CD4-positive, alpha-beta T cell treated with Interleukin-1 beta for 1 hour (primary cell): ENCODE measurements at places on chromosomes 1 and 21.

- DNase-seq, result no peak
Observed at GRCh38 chr1:182684116-182684828, at the start of gene RGS8. RGS8 (minus strand) TSS chr1:182684587; CDS start chr1:182669649, 14,938 bp downstream.

DNA sequence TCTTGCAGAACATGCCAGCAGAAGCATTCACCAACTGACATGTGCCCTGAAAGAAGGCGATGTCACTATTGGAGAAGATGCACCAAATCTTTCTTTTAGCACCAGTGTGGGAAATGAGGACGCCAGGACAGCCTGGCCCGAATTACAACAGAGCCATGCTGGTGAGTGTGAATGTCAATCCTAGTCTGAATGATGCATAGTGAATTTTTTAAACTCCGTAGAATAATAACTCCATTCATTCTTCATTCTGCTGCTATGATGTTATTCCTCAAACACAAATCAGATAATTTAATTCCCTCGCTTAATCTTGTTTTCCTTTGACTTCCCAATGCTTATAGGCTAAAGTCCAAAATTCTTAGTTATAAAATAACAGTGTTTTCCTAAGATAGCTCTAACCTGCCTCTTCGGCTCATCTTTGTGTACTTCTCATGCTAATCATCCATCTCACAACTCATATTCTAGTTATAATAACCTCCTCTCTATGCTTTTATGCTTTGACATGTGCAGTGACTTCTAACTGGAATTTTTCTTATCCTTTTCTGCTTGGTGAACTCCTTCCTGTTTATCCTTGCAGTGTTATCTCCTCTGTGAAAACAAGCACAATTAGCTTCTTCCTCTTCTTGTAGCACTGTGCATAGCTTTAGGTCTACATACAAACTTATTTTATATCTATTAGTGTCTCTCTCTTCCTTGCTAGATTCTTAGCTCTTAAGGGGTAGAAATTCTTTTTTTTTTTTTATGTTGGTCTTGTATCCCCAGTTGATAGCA, 14.4 kb downstream of the SDCCAG8 start:
- no peak for DNase-seq

GRCh38 chr1:93331412-93331811, 14.3 kb upstream of the DR1 start:
- no peak for DNase-seq

DNA sequence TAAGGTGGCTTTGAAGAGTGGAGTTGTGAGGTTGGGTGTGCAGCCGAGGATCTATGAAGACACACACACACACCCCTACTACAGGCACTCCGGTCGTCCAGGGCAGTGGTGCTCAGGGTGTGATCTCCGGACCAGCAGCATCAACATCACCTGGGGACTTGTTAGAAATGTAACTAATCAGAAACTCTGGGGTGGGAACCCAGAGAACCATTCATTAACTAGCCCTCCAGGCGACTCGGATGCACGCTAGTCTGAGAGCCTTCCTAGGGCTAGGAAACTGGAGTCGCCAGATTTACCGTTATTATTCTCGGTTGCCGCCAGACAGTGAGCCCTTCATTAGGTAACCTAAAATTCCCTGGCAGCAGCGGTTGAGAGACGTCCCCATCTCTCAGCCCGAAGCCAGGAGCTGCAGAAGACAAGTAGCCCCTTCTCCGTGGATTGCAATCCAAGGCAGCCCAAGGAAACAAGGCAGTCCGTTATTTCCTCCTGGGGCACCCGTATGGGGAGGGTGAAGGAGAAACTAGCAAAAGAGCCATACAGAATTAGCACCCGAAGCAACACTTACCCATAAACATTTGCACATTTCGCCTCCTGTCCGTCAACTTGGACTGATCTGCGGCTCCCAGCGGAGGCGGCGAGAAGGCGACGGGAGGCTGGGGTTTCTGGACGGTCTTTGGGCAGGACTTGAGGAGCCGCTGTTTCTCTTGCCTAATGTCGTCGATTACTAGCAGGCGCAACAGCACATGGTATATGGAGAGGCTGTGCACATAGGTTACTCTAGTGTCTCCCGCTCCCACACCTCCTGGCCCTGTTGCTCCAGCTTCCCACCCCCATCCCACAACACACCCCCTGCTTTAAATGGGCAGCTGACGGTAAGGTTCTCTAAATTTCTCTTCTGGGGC, 2.9 kb upstream of the CCN1 start:
- no peak for DNase-seq

GRCh38 chr1:59071289-59071688, 225.6 kb upstream of the FGGY start:
- peak; percentile 15 for DNase-seq

DNA sequence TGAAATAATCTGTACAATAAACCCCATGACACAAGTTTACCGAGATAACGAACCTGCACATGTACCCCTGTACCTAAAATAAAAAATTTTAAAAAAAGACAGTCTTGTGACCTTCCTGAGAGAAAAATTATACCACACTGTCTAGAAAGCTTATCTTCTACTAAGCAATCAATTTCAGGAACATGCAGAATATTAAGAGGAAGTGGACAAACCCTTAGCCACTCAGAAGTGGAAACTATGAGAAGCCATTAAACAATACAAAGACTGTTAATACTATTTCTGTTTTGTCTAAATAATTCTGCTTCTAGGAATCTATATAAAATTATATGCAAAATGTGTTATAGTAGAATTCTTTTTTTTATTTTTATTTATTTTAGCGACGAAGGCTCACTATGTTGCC, 93.9 kb downstream of the ADAMTS1 start:
- DNase-seq, result no peak

DNA sequence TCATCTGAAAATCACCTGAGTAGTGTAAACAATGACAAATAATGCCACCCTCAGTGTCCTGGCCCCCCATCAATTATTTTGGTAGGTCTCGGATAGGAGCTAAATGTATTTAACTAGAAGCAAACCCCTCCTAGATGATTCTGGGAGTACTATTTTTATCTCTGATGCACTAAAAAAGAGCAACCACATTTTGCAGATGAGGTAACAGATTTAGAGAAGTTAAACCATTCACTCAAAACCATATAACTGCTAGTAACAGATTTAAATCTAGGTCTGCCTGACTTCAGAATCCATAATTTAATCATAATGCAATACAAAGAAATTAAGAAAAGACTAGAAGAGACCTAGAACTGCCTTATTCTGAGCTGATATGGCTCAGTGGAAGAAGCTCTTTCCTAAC, 17.3 kb upstream of the PTCH2 start:
- no peak for DNase-seq

DNA sequence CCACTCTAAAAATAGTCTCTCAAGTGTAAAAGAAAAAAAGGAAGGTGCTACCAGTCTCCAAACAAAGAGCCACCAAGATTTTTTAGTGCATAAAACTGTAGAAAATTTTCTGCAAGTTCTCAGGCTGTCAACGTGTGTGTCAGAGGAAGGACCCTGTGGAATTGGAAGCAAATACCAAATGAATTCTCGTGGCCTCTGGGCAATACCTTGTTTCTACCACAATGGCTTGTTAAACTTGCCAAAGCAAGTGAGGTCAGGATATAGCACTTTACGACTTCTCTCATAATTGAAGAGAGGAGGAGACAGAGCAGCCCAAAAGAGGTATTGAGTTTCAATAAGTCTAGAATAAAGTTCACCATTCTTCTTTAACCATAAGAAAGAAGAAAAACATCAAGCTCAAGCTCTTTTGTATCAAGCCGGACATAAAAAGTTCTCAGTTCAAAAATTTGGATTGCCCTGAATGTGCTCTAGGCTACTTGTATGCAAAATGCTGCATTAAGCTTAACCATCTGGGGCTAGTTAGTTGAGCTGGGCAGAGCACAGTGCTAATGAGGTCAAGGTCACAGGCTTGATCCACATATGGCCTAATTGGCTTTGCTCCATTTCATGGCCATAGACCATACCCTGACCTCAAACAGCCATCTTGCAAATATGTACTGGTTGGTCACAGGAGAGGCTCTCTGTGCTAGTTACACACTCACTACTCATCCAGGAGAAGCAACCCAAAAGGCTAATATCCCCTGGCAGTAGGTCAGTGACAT, 60.5 kb downstream of the TBX15 start:
- DNase-seq, result no peak

DNA sequence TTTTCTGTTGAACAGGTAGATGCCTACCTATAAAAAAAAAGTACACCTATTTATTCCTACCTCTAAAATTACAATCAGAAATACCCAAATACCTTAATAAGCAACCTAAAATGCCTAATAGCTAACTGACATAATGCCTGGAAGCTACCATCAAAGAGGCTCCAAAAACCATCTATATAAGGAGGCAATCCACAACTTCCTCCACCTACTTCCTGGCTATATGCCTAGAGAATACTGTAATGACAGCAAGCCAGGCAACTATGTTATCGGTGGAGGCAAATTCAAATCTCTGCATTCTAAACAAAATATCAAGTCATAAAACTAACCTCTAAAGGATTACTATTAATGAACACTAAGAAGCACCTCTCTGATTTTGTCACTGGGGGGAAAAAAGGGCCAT, 10.1 kb downstream of the ZNF644 start:
- DNase-seq, result no peak

DNA sequence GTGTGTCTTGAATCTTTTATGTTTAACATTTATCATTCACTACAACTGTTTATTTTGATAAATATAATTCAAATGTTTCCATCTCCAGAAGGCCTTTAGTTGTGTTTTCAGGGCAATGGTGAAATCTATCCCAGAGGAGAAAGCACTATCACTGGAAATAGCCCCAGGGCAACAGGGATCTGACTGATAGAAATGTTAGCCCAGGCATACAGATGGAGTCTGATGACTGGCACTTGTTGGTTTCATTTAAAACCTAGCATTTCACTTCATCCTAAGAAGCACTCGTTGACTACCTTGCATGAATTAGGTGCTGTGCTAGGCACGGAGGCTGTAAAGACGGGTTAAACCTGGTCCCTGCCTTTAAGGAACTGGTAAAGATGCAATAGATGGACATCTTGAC, 103.1 kb downstream of the C1orf21 start:
- no peak for DNase-seq

GRCh38 chr1:65260851-65261473, 48.4 kb upstream of the DNAJC6 start:
- no peak for DNase-seq

- DNase-seq, result no peak
Observed at GRCh38 chr1:67097305-67097704, 37.5 kb downstream of the C1orf141 start.

- no peak for DNase-seq
Observed at GRCh38 chr1:156525856-156526489, 25.4 kb upstream of the MEF2D start.

DNA sequence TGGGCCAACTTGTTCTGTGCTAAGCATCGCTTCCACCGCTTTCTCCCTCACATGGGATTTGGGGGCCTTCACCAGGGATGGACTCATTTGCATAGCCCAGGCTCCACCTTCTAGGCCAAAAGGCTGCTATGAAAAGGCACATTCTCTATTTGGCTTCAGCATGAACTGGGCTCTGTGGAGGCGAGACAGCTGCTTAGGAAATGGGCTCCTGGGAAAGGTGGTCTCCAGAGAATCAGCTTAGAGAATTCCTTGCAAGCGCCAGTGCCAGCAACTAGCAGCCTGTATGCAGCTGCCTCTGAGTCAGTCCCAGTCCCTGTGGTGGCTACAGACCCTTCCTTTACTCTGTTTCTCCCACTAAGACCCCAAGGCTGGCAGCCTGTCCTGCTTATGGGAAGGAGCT, 214.5 kb downstream of the HIVEP3 start:
- no peak for DNase-seq

DNA sequence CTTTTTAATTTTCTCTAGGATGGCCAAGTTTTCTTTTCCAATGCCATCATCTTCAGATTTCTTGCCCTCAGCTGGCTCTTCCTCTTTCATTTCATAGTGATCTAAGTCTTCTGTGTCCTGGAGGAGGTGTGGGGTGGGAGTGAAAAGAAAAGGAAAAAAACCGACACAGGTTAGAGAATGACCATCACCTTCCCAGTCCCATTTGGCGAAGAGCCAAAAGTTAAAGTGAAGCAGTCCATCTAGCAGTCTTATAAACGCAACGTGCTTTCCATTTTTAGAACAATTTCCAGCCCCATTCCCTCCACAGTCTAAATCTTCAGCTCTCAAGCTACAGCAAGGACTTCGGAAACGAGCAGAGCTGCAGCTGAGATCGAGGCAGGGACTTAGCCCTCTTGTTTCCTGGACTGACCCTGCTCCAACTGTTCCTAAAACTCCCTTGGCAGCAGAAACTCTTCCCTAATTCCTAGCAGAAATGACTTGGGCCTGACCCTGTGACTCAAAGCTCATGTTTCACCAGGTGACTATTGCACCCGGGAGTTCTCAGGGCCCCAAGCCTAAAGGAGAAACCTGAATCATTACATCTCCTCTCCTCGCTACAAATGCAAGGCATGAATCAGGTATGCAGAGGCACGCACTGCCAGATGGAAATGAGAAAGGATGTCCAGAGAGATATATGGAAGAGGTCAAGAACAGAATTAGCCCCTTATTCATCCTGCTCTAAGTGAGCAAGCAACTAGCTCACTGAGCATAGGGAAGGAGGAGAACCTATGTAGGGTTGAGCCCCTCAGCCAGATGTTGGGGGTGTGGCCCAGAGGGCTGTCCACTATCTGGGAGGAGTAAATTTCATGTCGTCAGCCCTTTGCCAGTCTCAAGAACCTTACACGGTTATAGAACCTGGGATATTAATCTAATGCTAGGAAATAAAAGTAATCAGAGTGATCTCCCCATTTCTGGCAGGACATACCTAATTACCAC, 5.1 kb downstream of the UBE2Q1 start:
- DNase-seq, result no peak

GRCh38 chr1:216425577-216425976, 2.3 kb upstream of the USH2A start:
- DNase-seq, result no peak

- DNase-seq, result no peak
Observed at GRCh38 chr1:245205396-245205795, 50.6 kb downstream of the KIF26B start.

DNA sequence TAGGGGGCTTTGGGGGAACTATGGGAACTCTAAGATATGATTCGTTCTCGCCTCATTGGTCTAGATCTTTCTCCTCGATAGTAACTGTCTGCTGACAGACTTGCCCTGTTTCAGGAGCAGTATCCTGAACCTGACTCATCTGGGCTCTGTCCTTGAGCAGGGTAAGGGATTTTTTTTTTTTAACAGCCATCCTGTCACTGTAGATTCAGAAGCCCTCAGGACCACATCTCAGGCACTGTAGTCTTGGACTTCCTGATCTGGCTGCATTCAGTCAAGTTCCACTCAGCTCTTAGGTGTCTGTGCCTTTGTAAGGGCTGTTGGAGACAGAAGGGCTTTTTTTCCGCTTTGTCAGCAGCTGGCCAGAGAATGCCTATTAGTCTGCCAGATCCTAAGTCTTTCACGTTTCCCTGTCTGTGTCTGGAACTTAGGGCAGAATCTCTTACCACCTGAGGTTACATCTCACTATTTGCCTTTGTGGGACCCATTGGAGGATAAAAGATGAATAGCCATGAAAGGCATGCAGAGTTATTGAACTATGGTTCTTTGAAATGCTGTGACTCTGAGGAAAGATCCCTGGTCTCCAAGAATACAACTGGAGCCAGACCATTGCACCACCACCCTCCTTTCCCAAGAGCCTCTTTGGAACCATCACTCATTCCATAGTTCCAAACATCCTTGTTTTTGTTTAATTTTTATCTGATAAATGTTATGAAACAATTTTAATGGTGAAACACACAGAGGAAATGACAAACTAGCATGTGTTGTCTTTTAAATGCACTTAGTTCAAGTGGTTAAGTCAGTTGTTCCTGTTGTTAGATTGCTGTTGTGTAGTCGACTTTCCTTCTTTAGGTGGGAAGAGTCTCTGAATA, 49.7 kb upstream of the MACF1 start:
- DNase-seq, result no peak
